Calu3 (cell line): ENCODE measurements at places on chromosomes 7 and 10. TPM values are rescaled to one million over a fixed set of nuclear protein-coding genes. Genes with fewer than 3 reads are reported as not detected.

DNA sequence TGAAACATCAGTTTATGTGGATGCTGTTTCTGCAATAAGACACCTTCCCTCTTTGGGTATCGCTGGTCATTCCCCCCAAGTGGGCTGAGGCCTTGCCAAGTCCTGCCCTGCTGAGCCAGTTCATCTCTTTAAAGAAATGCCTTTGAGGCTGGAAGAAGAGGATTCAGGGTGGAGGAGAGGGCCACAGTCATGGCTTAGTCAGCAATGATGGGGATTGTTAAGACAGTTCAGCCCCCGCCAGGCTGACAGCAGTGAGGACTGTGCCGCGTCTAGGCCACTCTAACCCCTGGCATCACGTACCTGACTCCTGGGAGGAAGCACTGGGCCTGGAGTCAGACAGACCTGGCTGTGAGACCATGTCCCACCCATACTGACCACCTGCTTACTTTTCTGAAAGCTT, 48.3 kb downstream of the PNLIPRP2 start:
- DNase-seq, result no peak
- no peak overlapping the region for H3K27ac ChIP-seq
- H3K4me3 ChIP-seq, result no peak overlapping the region

DNA sequence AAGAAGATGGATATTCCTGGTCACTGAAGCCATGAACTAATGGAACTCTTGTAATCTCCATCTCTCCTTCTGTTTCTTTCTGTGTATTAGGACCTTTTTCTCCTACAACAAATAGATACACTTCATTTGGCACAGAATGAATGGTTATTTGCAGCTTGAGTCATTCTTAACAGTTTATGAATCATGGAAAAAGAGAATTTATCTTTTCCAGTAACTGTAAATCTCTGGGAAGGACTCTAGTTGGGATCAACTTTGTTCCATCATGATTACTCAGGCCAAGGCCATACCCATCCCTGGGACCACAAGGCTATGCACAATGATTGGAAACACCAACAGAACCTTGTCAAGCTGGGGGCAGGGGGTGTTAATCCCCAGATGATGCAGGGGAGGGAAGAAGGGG, 36.1 kb upstream of the MDFIC start:
- H3K27me3 ChIP-seq, result no peaks in the 10 kb centered on the region
- no peaks in the 10 kb centered on the region for H3K4me1 ChIP-seq
- DNase-seq, result no peak
- no peak overlapping the region for H3K4me3 ChIP-seq
- H3K36me3 ChIP-seq, result no peaks in the 10 kb centered on the region

DNA sequence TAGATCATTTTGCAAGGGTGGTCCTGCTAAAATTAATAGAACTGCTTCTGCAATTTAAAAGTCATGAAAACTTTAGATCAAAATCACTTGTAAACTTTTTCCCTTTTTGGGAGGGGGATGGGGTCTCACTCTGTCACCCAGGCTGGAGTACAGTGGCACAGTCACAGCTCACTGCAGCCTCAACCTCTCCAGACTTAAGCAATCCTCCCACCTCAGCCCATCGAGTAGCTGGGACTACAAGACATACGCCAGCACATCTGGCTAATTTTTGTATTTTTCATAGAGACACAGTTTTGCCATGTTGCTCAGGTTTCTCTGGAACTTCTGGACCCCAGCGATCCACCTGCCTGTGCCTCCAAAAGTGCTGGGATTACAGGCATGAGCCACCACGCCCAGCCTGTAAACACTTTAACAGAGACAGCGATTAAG, 79.7 kb downstream of the LRRC17 start:
- H3K4me3 ChIP-seq, result no peak overlapping the region
- no peak for DNase-seq
- H3K4me1 ChIP-seq, result peaks cover 19% of the 10 kb centered on the region

DNA sequence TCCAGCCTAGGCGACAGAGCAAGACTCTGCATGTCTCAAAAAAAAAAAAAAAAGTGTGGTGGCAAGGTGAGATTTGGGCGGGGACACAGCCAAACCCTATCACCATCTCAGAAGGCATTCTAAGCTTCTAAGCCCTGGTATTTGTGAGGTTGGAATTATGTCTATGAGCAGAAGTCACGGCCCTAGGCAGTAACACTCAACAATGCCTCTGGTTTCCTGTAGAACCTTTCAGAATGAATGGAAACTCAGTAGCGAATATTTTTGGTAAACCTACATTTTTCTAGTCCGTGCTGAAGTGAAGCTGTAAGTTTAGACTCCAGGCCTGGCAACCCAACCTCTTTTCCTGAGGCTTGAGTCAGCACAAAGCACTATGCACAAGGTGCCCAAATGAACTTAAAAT, 88.3 kb downstream of the FAM107B start:
- H3K4me1 ChIP-seq, result peaks cover 4% of the 10 kb centered on the region
- DNase-seq, result no peak
- H3K27ac ChIP-seq, result no peak overlapping the region

DNA sequence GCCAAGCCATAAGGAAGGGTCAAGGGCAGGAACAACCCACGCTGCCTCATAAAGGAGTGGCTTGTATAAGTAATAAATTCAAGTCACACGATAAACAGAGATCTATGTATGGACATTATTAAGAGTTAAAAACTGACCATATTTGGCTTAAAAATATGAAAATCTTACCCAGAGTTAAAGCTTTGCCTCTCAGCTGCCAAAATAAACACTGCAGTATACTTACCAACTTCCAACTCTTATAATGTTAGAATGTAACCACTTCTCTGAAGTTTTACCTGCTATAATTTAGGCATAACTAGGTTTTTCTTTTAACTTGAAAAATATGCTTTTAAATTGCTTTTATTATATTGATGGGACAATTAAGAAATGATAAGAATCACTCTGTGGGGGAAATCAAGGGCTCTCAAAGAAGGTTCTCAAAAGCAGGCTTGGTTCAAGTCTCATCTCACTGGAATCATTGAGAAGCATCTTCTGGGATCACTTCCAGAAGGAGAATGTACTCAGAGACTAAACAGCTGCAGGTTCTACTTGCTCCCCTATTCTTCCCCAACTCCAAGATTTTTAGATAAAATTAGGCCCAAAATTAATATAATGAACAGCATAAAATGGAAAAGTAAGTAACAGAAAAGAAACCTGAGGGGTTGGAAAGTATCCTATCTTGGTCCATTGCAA, 16.1 kb upstream of the CAV2 start:
- H3K27me3 ChIP-seq, result no peaks in the 10 kb centered on the region
- no peak overlapping the region for H3K27ac ChIP-seq
- H3K36me3 ChIP-seq, result no peaks in the 10 kb centered on the region
- H3K4me1 ChIP-seq, result no peaks in the 10 kb centered on the region
- no peak for DNase-seq
- no peak overlapping the region for H3K4me3 ChIP-seq

DNA sequence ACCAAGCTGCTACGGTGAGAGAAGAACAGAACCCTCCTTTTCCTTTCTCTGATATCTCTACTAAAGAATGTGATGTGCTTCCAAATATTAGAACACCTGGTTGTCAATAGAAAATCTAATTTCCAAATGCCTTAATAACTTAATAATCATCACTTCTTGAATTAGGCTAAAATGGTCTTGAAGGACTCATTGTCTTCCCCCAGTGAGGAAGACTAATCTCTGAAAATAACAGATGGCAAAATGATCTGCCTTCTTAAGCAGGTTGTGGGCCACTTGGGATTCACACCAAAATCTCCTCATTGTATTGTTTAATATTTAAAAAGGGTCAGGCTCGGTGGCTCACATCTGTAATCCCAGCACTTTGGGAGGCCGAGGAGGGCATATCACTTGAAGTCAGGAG, 805.9 kb upstream of the AUTS2 start:
- no peak for DNase-seq
- H3K27me3 ChIP-seq, result no peaks in the 10 kb centered on the region
- H3K36me3 ChIP-seq, result no peaks in the 10 kb centered on the region

- H3K27me3 ChIP-seq, result peaks cover 66% of the 10 kb centered on the region
- no peak for DNase-seq
- H3K36me3 ChIP-seq, result no peaks in the 10 kb centered on the region
- H3K4me3 ChIP-seq, result no peak overlapping the region
- H3K27ac ChIP-seq, result no peak overlapping the region
Measured at GRCh38 chr10:6463366-6463765, 116.7 kb downstream of the PRKCQ start.

DNA sequence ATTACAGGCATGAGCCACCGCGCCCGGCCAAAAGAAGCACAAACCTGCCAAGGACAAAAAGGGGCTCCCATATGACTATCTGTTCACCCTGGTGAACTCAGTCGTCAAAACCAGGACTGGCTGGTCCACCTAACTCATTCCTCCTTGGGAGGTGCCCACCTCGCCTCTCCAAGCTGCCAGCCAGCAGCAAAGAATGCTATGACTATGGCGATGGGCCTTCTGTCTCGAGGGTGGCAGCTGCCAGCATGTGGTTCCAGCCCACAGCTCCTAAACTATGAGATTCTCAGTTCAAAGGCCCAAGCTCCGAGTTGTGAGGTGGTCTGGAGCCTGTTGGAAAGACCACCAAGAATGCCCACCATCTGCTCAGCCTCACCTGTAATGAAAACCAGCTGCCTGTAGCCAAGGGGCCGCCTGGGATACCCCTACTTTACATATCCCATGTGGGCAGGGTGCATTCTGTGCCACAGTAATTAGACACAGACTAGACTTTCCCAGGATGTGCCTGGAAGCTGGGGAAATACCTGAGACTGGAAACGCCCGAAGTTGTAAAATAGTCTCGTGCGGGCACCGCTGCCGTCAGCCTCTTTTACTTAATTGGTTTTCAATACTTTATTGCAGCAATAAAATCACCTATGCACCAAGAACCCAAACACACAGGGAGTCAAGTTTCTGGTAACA, 71.1 kb downstream of the ZRANB1 start:
- no peaks in the 10 kb centered on the region for H3K27me3 ChIP-seq
- H3K27ac ChIP-seq, result no peak overlapping the region
- no peak overlapping the region for H3K4me3 ChIP-seq
- DNase-seq, result no peak
- peaks cover 6% of the 10 kb centered on the region for H3K36me3 ChIP-seq
- peaks cover 18% of the 10 kb centered on the region for H3K4me1 ChIP-seq

DNA sequence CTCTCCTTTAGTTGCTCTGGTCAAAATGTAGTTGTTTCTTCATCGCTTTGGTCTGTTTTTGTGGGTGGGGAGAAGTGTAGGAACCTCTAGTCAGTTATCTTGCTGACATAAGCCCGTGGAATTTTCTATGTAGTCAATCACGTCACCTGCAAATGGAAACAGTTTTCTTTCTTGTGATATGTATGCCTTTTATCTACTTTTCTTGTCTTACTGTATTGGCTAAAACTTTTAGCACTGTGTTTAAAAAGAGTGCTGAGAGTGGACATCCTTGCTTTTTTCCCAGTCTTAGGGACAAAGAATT, 42.3 kb downstream of the AKR1E2 start:
- no peaks in the 10 kb centered on the region for H3K36me3 ChIP-seq
- no peak overlapping the region for H3K4me3 ChIP-seq
- peaks cover under 1% of the 10 kb centered on the region for H3K27me3 ChIP-seq
- H3K4me1 ChIP-seq, result peaks cover 7% of the 10 kb centered on the region
- H3K27ac ChIP-seq, result no peak overlapping the region

DNA sequence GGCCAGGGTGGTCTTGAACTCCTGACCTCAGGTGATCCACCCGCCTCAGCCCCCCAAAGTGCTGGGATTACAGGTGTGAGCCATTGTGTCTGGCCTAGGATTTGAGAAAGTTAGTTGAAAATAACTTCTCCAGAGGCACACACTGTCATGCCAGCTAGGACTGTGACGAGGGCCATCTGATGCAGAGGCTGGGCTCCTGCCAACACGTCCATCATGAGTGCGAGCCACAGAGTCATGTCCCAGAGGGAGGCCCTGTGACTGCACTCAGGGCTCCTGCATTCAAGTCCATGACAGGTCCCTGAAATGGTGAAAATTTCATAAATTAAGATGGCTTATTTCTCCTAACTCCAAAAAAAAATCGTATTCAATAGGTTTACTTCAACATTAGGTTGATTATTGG, 17.1 kb downstream of the C10orf120 start:
- no peak overlapping the region for H3K27ac ChIP-seq
- no peaks in the 10 kb centered on the region for H3K4me1 ChIP-seq
- H3K4me3 ChIP-seq, result no peak overlapping the region
- no peaks in the 10 kb centered on the region for H3K36me3 ChIP-seq
- DNase-seq, result no peak
- H3K27me3 ChIP-seq, result peaks cover 34% of the 10 kb centered on the region

DNA sequence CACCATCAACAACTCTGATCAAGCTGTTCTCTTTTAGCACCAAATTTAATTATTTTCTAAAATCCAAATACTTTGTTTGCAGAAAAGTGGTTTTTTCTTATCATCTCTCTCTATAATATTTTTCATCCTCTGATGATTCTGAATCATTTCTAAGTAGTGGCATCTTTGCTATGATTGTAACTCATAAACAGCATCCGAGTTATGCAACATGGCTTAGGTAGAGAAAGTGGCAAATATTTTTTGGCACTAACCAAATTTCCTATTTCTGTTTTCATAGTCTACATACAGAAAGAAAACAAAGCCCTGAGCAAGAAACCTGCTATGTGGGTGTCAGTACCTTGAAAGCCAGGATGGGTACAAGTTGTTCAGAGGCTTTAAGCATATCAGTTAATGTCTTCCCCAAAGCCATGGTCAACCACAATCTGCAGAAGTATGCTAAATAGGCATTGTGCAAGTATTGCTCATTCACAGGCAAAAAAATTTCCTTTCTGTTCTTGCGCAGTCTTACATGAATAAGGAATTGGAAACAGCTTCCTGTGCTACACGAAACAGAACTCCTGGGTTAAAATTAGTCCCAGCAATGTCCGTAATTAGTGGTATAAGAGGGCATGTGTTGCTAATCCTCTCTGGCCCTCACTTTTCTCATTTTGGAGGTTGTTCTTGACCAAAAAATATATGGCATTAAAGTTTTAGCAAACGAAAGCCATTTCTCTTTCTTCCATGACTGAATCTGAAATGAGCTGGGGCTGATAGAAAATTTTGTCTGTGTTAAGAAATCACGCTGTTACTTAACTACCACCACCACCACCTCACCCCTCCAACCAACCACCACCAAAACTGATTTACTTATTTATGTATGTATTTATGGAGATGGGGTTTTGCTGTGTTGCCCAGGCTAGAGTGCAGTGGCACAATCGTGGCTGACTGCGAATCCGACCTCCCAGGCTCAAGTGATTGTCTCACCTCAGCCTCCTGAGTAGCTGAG, 325.6 kb upstream of the MAGI2 start:
- DNase-seq, result no peak
- no peaks in the 10 kb centered on the region for H3K27me3 ChIP-seq
- H3K27ac ChIP-seq, result no peak overlapping the region
- no peak overlapping the region for H3K4me3 ChIP-seq

GRCh38 chr7:108051454-108051853, 48.5 kb upstream of the LAMB1 start:
- no peaks in the 10 kb centered on the region for H3K27me3 ChIP-seq

- no peaks in the 10 kb centered on the region for H3K4me1 ChIP-seq
- no peak overlapping the region for H3K27ac ChIP-seq
- peak; percentile 69 for DNase-seq
- H3K27me3 ChIP-seq, result no peaks in the 10 kb centered on the region
- H3K4me3 ChIP-seq, result no peak overlapping the region
Measured at GRCh38 chr10:108544500-108545120, 1378.7 kb downstream of the XPNPEP1 start.

Gene CYP2E1
- total RNA-seq, result 1.7 and 3.5 TPM in 2 replicates

Gene NUTM2D
- total RNA-seq, result 2.4 and 3.8 TPM in 2 replicates

Gene PTEN
- 44.6 and 46.8 TPM in 2 replicates for total RNA-seq

Gene WNT8B
- total RNA-seq, result 0.17 TPM in 1 of 2 replicates, not detected in the other

Gene TMEM130
- not detected in 2 replicates for total RNA-seq

Gene TRDMT1
- total RNA-seq, result 7.9 and 10.3 TPM in 2 replicates

Gene ADAM8
- 40.4 and 54.4 TPM in 2 replicates for total RNA-seq

Gene GIMAP2
- 3.9 and 4.7 TPM in 2 replicates for total RNA-seq

Gene SEC61G
- 198 and 202 TPM in 2 replicates for total RNA-seq
